ENCODE measurements at places on chromosomes 5 and 9.

- no peak for DNase-seq
These were observed 2.8 kb upstream of the ECM2 start for GRCh38 chr9:92538541-92538940.

- DNase-seq: no peak
These were observed 1428.9 kb upstream of the WWC1 start for GRCh38 chr5:166862581-166862980.

GRCh38 chr9:96551403-96551802 is 68.2 kb downstream of the CDC14B start:
- DNase-seq: no peak

GRCh38 chr5:15887093-15887492 is 292.5 kb downstream of the MARCHF11 start:
- no peak for DNase-seq

DNA sequence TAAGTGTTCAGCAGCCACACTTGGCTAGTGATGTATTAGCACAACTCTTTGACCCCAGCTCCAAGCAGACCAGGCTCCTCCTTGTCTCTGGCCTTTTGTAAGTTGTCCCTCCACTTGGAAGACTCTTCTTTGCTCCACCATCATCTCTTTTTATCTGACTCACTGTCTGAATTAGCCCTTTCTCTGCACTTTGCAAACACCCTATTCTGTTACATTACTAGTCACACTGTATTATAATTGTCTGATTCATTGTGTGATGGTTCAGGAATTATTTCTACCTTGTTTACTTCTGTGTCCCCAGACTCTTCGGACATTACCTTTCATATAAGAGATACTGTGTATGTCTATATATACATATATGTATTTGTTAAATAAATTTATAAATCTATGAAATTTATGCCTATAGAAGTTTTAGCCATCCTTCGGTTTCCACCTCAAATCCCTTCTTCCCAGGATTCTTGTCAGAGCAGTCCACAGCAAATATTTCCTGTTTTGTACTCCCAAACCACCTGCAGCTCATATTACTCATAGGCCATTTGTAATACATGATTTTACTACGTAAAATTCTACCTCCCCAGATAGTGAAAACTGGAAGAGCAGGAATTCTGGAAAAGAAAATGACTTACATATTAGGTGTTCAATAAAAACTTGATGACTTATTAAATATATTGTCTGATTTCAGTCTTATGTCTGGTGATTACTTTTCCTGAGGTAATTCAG is 69.0 kb downstream of the MTAP start:
- no peak for DNase-seq

DNA sequence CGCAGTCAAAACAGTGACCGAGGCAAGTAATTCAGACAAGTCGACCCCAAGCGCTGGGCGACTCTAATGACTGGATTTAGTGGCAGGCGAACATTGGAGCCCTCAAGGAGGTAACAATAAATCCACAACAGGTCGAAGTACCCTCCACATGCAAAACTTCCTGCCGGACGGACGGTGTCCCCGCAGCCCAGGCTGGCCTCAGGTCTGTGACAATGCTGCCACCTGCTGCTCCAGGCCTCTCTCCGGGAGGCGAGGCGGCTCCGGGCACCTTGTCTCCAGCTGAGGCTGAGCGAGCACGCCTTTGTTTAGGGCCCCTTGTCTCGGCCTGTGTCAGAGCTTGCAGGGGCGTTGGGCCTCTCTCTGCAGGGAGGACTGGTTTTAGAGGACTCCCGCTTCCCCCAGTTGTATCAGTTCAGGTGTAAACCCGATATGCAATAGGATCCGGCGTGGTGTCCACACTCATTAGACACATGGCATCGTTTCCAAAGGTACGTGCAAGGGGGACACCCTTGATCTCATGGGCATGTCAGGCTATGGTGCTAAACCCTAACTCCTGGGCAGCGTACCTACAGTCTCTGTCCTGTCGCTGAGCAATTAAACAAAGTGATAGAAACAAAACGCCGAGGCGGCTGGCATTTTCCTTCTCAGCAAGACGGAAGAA is 628.0 kb upstream of the ADAMTS16 start:
- DNase-seq: no peak

DNA sequence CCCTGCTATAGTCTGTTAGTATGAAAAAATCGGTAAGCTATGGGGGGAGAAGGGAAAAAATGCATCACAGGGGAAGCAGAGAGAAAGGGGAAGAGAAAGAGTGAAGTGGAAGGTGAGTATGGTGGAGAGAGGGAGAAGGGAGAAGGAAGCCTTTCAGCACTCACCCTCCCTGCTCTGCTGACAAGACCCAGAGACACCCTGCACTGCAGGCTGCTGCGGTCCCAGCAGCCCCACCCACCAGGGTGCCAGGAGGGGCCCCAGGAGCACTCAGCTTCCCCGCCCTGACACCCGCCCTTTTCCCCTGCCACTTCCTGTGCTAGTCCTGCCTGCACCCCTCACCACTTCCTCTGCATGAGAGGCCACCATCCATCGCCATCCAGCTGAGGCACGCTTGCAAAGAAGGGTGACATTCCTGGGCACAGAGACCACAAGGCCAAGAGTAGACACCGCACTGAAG is 12.7 kb downstream of the STK10 start:
- peak; percentile 83 for DNase-seq

GRCh38 chr9:98980291-98980690 is 36.6 kb downstream of the COL15A1 start:
- DNase-seq: no peak

DNA sequence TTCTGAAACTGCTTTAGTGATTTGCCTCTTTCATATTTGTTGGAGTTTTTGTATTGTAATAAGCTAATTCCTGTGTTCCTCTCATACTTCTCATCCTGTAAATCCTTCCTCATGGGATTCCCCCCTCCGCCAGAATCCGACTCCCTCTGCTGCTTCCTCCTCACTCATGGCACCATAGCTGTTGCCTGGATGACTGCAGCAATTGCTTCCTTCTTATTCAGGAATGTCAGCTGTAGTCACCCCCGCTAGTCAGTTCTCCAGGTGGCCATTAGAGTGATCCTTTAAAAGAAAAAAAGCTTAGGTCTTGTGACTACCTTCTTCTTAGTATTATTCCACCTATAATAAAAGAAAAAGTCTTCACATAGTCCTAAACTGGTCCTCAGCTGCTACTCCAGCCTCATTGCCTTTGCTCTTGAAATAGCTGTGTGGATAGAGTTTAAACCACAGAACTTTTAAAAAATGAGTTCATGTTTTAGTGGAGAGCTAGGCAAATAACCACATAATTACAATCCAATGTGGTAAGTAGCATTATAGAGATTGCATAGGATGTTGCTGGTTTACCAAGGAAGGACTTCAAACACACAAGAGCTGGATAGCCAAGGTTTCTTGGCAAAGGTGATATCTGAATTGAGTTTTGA is 227.3 kb downstream of the KDM4C start:
- no peak for DNase-seq

DNA sequence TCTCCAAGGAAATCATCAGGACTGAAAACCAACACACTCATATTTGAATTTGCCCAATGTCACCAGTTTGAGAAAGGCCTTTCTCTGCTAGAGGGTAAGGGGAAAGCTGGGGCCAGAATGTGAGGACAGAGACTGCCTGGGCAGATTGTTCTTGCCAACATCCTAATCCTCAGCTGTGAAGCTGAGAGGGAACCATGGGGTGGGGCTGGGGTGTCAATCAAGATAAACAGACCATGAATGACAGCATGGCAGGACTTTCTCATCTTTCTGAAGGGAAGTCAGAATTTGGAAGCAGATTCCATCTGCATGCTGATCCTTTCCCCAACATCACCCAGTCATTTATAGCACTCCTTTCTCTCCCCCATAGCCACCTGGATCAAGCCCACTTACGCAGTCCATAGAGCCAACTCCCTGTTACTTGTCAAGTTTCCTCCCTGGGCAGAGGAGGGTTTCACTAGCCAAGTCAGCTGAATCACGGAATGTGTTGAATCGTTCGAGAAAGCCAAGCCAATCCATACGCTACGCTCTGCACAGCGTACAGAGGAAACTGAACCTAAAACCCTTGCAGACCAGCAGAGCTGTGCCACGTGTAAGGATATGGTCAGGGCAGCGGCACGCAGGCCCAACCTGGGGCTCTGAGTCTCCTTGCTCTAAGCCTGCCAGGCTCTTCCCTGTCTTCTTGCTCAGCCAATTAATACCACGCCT is 14.9 kb downstream of the GLDC start:
- no peak for DNase-seq

GRCh38 chr5:140402258-140403074 is 833 bp downstream of the ANKHD1 start:
- no peak for DNase-seq

GRCh38 chr9:105696219-105696793 is 2.0 kb downstream of the TMEM38B start:
- no peak for DNase-seq

DNA sequence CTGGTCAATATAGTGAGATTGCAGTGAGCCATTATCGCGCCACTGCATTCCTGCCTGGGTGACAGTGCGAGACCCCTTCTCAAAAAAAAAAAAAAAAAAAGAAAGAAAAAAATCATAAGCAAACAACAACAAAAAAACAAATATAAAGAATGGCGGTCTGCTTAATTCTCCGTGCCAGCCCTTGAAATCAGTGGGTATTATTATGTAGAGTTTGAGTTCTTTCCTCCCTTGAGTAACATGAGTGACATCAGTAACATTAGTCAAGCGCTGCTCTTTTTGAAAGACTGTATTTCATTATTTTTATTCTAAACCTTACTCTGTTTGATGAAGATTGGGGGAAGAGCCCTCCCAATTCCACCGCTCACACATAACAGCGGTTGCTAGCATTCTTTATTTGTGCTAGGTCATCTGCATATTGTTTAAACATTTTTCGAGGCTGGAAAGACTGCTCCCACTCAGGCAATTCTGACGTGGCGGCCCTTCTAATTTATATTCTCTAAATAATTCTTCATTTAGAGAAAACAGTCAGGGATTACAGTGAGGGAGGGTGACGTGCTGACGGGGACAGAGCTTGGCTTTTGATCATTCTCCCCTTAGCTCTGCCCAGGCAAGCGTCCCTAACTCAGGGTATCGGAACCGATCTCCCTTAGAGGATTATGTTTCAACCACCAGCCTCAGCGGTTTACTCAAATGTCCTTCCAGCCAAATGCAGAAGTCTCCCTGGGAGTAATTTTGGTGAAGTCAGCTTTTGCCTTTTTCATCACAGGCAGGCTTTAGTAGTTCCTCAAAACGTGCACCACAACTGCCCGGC is 860 bp upstream of the MARCHF6 start:
- no peak for DNase-seq

DNA sequence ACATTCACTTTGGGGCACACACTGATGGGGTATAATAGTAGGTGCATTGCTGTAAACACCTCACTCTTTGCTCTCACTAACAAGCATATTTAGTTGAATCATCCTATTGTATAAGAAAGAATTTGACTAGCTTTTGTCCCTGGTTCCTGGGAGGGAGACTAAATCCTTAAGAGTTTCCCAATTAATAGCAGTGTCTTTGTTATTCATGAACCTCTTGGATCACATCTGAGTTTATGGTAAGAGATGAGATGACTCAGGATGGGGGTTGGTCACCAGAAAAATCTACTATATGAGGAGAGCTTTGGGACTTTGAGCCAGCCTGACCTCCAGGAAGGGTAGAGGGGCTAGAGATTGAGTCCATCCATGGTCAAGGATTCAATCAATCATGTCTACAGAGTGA is 56.8 kb downstream of the PUM3 start:
- no peak for DNase-seq

GRCh38 chr5:35754481-35754880 is 102.2 kb upstream of the IL7R start:
- no peak for DNase-seq

DNA sequence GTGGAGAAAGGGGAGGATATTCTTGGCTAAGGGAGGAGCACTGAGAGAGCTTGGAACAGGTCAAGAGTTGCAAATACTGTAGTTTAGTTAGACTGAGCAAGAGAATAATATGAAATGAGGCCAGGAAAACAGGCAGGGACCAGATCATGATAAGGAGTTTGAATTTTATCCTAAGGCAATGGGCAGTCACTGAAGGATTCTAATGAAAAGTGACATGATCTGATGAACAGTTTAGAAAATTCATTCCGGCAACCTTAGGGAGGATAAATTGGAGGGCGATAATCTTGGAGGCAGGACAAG is 276.1 kb downstream of the PLK2 start:
- no peak for DNase-seq

- DNase-seq: no peak
These were observed 14.8 kb downstream of the C5orf47 start for GRCh38 chr5:174003795-174004194.

- DNase-seq: peak; percentile 41
These were observed 413 bp downstream of the JADE2 start for GRCh38 chr5:134525683-134526482.

DNA sequence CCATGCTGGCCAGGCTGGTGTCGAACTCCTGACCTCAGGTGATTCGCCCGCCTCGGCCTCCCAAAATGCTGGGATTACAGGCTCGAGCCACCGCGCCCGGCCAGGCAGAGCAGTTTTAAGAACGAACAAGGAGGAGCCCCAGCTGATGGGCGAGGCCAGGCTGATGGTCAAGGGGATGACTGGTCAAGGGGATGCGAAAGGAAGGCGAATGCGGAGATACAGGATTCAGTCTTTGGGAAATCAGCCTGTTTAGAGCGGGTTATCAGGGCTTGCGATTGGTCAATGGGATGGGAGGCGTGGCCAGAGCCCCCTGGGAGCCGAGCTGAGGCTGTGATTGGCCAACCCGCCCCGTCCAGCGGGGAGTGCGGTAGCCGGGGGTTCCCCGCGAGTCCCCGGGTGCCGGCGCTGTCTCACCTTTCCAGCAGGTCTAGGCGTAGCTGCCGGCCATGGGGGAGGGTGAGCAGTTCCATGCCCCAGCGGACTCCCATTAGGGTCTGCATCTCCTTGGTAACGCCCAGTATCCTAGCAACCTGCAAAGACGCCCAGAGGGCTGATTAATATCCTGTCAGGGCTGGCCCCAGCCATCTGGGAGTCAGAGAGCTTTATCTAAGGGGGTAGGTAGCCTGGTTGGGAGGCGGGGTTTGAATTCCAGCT is 7.5 kb upstream of the TOR2A start:
- no peak for DNase-seq

GRCh38 chr5:76952795-76953536 is at the start of gene CRHBP:
Gene CRHBP (plus strand): TSS chr5:76953045. CDS start chr5:76953135, 90 bp downstream.
- no peak for DNase-seq

- no peak for DNase-seq
These were observed 468.5 kb upstream of the PIK3R1 start for GRCh38 chr5:67747096-67747495.

Measured in activated T-helper 1 cell treated with anti-CD3 and anti-CD28 coated beads, Interleukin-2, amount 50 U/mL, for 16 hours (primary cell).